ENCODE measurements at places on chromosomes 4 and X.

DNA sequence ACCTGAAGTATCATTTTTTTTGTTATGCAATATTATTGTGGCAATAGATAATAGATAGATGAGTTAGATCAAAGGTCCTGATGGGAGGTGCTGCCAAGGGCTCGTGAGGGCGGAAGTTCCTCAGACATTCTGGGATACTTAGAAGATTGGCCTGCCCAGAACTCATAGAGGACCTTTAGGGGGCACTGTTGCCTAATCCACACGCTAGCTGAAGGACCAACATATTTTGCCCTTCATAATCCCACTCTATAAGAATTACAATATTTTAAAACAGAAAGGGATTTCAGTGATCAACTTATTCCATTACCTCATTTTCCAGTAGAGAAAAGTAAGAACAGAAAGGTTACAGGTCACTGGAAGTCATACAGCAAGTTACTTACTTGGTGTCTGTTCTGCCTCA, 22.9 kb upstream of the COX7B2 start:
- DNase-seq: peak; percentile 15

DNA sequence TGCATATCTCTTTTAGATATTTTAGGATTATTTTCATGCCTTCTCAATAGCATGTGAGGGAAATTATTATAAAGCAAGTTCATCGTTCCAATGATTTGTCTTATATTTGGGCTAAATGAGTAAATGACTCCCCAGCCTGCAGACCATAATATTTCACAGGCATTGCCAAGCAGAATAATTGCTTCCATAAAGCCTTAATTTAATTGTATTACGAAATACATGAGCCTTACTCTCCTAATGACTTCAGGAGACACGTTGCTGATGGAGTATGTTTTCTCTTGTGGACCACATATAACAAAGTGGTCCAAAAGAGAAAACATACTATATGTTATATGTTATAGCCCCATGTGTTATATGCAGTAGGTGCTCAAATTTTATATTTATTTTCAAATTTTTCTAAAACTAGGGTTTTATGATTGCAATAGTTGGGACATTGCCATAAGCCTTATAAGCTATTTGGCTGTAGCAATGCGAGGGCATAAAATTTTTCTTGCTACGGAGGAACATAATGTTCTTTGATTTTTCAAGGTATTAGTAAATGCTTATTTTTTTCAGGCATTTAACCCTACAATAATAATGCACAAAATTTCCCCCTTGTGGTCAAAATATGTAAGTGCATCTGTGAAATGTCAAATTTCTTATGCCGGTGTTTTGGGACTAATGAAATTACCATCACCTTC, 26.2 kb upstream of the TMPRSS11D start:
- no peak for DNase-seq

DNA sequence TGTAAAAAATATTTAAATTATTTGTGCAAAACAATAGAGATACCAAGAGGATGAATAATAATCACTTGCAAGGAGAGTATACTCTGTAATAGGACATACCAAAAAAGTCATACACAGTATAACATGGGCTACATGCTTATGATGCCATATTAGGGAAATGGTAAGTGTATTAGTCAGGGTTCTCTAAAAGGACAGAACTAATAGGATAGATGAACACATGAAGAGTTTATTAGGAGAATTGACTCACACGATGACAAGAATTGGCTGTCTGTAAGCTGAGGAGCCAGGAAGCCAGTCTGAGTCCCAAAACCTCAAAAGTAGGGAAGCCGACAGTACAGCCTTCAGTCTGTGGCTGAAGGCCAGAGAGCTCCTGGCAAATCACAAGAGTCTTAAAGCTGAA, 151.2 kb downstream of the DTHD1 start:
- DNase-seq: no peak

DNA sequence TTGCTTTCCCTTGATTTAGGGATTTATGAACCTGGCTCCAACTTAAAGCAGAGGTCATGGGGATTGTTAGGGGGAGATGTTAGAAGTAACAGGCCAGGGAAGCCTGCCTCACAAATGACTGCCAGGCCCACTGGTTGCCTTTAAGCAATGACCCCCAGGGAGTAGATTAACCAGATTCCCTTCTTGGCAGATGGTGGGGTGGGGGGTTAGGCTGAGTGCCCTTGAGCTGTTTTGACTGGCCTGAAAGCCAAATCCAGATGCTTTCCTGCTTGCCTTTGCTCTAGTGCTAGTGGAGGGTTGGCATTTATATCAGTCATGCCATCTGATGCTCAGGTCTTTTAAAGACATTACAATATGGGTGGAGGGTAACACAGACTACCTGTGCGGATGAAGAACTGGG, 128.1 kb downstream of the TMEM164 start:
- no peak for DNase-seq

- DNase-seq: no peak
Measured at GRCh38 chr4:140296335-140297220, 76.9 kb upstream of the SCOC start.

GRCh38 chrX:122421434-122422121, 762.5 kb upstream of the GRIA3 start:
- no peak for DNase-seq

DNA sequence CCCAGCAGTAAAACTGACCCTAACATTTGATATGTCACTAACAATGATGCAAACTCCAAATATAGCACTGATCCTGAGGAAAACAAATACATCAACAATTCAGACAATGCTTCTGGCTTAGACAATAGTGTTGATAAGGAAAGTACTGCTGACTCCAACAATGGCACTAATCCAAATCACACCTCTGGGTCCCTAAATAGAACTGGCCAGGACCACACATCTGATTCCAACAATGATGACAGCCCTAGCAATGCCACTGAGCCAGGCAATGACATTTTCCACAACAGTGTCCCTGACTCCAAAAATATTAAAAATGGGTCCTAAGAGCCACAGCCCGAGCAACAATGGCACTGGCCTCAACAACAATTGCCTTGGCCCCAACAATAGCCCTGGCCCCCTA, 243.1 kb upstream of the APOOL start:
- DNase-seq: no peak

DNA sequence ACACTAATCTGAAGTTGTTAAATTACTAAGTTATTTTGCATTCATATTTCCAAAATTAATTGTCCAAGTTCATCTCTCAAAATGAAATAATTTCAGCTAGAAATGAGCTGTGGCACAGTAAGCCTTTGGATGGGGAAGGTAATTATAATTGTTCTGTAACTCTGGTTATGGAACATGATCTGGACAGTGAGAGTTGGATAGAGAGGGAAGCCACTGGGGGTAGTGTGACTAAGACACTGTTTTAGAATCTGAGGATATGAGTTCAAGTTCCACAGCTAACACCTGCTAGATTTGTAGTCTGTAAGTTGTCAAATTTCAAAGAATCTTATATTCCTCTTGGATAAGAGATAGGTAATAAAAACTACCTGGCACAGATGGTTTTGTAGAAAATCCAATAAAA, 49.5 kb downstream of the DMD start:
- DNase-seq: no peak

DNA sequence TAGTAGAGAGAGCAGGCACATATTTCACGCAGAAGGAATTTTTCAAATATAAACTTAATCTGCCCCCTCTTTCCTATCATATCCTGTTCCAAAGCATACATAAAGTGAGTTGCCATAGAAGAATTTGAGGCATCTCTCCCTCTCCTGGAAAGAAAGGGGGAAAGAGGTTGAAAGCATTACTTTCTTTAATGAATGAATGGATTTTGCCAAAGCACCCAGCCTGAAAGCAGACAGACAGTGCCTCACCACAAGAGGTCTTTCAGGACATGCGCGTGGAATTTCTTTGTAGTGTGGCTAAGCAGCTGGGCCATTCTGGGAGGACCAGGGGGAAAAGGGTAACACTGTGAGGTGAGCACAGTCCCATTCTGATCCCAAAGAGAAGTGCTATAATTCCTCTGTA, 651.4 kb downstream of the IQCM start:
- DNase-seq: no peak

DNA sequence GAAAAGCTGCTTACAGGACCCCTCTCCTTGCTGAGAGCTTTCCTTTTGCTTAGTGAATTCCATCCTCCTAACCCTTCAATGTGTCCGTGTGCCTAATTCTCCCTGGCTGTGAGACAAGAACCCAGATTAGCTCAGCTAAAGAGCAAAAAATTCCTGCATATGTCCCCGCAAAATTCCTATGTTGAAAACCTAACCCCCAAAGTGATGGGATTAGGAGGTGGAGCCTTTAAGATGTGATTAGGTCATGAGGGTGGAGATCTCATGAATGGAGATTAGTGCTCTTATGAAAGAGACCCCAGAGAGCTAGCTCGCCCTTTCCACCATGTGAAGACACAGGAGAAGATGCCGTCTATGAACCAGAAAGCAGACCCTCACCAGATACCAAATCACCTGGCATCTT, 503.0 kb upstream of the DIAPH2 start:
- DNase-seq: no peak

GRCh38 chrX:109537324-109537665, 651 bp downstream of the NXT2 start:
- DNase-seq: no peak

GRCh38 chr4:78612398-78613178, 61.0 kb downstream of the ANXA3 start:
- DNase-seq: peak; percentile 7

- DNase-seq: no peak
Measured at GRCh38 chr4:6440506-6441201, 31.8 kb downstream of the PPP2R2C start.

- DNase-seq: no peak
Measured at GRCh38 chr4:8437281-8437680, 3.2 kb downstream of the ACOX3 start.

GRCh38 chr4:81919223-81919622, 447.5 kb upstream of the RASGEF1B start:
- no peak for DNase-seq

DNA sequence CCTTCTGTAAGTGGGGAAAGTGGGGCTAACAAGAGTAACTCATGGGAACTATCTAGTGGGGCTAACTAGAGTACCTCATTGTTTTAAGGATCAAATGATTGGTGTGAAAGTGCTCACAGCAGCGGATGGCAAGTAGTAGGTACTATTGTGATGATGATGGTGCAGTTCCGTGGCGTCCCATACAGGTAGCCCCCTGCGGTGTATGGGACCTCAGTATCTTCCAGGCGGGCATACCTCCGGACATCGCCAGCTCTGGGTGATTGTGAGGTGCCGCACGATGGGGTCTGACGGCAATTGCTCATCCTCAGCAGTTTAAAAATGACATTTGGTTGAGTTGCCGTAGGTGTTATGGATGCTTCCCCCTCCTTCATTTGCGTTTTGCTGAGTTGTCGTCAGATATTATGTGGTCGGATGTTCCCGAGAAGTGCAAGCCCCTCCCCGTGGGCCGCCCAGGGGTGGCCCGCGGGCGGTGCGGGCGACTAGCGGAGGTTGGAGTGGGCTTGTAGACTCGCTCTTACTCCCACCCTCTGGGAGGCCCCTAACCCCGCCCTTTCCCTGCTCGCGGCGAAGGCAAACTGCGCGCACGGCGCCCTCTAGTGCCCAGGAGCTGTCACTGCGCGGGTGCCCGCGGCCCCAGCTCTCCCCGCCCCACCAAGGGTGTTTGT, 18.3 kb upstream of the GPR101 start:
- DNase-seq: peak; percentile 21

- DNase-seq: no peak
Measured at GRCh38 chrX:72276478-72276953, 532 bp downstream of the RPS4X start.

DNA sequence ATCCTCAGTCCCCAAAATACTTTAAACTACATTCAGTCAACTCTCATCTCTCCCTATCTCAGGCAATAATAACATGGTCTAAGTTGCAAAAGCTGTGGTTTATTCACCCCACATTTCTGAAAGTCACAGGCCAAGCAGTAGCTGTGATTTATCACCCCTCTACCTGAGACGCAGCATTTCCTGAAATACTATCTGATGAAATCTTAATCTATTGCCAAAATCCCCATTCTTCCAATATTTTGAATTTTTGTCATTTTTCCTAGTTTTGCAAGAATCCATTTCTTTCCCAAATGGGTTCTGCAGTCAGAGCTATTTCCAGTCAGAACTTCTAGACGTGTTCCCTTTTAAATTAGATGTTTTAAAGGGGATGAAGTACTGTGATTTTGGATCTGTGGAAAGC, 148.3 kb downstream of the BANK1 start:
- no peak for DNase-seq

- no peak for DNase-seq
Measured at GRCh38 chr4:14903321-14903720, 99.0 kb upstream of the CPEB2 start.

GRCh38 chr4:145954924-145955339, 16.3 kb upstream of the ZNF827 start:
- DNase-seq: no peak

GRCh38 chr4:84493092-84493850, 5.8 kb downstream of the NKX6-1 start:
- DNase-seq: no peak

GRCh38 chr4:2461246-2461960, 7.5 kb upstream of the RNF4 start:
- DNase-seq: no peak

DNA sequence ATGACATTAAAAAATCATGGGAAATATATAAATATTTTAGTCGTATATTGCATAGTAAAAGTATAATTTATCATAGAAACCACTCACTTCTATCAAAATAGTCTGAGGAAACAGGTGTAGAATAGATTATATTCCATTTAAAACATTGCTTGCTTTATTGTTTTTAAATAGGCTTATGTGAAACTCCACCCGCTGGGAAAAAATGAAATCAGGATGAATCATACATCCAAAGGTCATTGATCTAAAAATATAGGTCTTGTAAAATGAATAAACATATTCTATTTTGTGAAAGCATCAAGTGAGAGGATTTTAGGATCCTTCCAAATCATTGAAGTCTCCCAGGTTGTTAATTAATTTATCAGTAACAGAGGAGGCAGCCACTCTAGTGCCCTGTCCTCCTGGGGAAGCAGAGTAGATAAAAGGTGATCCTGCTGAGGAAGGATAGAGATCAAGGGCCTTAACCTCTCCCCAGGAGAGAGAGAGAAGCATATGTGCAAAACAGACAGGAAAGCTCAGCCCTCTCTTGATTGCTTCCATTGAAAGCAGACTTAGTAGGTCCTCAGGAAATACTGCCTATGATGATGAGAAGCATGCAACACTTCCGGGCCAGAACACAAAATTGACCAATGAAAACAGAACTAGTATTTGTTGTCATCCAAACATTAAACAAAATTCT, 96.8 kb upstream of the MAP9 start:
- no peak for DNase-seq

- DNase-seq: no peak
Measured at GRCh38 chrX:77114501-77114900, 332.7 kb upstream of the FGF16 start.

DNA sequence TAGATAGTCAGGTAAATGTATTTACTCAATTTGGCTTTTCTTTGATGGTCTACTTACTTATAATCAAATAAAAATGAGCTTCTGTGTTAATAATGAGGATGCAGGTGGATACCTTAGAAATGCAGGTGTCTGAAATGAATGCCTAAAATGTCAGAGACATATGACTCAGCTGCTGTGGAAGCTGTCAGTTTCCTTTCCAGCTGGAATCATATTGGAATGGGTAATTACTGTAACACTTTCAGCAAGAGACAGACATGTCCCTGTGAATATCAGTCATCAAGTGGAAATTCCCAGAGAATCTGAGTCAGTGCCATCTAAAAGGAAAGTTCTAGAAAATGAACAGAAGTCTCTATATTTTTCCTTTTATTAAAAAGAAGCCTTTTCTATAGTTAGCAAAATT, 783.0 kb upstream of the AADAT start:
- no peak for DNase-seq

- no peak for DNase-seq
Measured at GRCh38 chr4:182447767-182448280, 204.6 kb downstream of the TENM3 start.

All from left renal pelvis (tissue), 4 donors.